ENCODE measurements at places on chromosomes 13 and 19. TPM values are rescaled to one million over a fixed set of nuclear protein-coding genes. Genes with fewer than 3 reads are reported as not detected.
A peak's percentile ranks its signal among the peaks of the same experiment; 100 is the strongest.

DNA sequence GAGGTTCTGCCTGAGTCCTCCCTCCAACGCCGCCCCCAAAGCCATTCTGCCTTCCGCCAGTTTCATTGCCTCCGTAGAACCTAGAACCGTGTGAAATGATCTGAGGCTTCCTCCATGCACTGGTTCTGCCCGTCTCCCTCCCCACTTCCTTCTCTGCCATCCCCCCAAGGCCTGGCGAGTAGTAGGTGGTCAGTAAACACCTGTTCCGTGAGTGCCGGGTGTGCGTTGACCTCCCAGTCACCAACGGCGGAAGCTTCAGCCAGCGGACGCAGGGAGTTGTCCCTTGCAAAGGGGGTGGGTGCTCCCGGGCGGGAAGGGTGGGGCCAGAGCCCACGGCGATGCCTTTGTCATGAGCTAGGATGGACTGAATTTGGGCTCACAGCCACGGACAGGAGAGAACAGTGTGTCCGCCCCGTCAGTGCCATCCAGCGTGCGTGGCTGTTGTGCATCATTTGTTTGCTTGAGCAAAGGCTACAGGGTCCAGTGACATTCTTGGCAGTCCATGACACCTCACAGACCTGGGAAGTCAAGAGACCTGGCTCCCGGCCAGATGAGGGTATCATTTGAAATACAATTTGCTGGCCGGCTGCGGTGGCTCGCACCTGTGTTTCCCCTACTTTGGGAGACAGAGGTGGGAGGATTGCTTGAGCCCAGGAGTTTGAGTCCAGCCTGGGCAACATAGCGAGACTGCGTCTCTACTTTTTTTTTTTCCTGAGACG, 43.1 kb downstream of the NFIC start:
- DNase-seq, result no peak

The ZNF235 gene
- 1.0 TPM for total RNA-seq

GRCh38 chr19:14563989-14564651, 7.7 kb downstream of the NDUFB7 start:
- DNase-seq, result peak; percentile 54

GRCh38 chr13:36046672-36047071, 84.5 kb downstream of the DCLK1 start:
- no peak for DNase-seq

DNA sequence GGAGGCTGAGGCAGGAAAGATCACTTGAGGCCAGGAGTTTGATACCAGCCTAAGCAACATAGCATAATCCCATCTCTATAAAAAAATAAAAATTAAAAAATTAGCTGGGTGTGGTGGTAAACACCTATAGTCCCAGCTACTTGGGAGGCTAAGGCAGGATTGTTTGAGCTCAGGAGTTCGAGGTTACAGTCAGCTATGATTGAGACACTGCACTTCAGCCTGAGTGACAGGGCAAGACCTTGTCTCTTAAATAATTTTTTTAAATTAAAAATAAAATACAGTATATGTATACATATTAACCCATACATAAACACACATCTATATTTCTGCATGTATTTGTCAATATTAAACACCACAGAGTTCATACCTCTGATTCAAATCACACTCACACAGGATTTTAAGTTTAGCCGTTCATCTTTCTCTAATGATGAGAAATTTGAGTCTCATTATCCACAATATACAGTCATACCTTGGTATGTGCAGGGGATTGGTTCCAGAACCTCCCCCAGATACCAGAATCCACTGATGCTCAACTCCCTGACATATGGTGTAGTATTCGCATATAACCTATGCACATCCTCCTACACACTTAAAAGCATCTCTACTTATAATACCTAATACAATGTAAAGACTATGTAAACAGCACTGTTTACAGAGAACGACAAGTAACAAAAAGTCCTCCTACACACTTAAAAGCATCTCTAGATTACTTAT, 44.7 kb downstream of the PSPC1 start:
- DNase-seq, result no peak

DNA sequence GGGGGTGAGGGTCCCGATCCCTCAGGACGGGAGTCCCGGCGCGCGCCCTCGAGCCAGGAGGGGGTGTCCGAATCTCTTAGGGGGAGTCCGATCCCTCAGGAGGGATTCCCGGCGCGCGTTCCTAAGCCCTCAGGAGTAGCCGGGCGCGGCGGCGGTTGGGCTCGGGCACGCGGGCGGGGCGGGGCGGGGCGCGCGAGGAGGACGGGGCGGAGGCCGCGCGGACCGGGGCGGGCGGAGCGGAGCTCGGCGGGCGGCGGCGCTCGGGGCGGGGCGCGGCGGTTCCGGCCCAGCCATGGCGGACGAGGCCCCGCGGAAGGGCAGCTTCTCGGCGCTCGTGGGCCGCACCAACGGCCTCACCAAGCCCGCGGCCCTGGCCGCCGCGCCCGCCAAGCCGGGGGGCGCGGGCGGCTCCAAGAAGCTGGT, at the start of gene CUL4A:
CUL4A (plus strand) TSS at position 278 of the 423 bp plus-strand sequence; CDS start at position 293, 15 bp downstream.
- peak; percentile 55 for DNase-seq

DNA sequence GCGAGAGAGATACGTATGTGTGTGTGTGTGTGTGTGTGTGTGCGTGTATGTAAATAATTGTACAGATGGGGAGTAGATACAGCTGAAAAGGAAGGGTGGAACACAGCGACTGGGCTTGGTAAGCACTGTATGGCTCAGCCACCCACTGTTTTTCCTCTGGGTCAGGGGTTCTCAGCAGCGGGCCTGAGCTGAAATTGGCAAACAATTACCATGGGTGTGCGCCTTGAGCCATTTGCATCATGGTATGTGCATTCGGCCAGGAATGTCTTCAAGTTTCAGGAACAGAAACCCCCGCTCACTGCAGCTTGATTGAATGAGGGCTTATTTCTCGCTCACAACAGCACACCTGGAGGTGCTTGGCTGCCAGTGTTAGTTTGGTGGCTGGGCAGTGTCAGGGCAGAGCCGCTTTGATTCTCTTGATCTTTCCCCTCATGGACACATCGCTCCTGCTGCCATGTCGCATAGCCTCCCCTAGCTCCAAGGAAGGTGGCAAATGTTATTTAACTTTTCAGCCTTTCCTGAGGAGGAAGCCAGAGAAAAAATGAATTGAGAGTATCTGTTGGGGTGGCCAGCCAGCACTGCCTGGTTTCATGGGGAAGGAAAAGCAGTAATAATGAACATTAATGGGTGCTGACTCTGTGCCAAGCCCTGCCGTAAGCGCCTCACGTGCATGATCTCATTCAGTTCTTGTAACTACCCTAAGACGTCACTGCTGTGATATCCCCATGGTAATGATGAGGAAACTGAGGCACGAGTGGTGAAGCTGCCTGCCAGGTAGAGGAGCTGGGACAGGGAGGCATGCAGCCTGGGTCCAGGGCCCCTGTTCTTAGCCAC, 126.9 kb downstream of the SIPA1L3 start:
- no peak for DNase-seq

- no peak for DNase-seq
Measured at GRCh38 chr13:42395086-42395821, 123.3 kb downstream of the AKAP11 start.

DNA sequence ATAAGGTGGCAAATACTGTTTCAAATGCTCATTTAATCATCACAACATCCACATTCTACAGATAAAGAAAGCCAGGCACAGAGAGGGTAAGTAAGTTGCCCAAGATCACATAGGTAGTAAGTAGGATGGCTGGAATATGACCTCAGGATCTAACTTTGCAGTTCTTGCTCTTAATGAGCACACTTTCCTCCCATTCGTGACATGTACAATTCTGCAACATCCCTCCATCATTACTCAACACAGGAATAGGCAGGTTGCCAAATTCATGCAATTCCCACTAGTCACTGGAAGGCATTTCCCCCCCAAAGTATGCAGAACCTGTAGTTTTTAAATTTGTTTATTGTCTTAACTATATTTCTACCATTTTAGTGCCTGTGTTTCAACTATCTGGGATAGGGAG, 109.2 kb downstream of the OLFM4 start:
- peak; percentile 4 for DNase-seq

The KLK4 gene
- total RNA-seq, result not detected

The ZNF626 gene
- total RNA-seq, result not detected

DNA sequence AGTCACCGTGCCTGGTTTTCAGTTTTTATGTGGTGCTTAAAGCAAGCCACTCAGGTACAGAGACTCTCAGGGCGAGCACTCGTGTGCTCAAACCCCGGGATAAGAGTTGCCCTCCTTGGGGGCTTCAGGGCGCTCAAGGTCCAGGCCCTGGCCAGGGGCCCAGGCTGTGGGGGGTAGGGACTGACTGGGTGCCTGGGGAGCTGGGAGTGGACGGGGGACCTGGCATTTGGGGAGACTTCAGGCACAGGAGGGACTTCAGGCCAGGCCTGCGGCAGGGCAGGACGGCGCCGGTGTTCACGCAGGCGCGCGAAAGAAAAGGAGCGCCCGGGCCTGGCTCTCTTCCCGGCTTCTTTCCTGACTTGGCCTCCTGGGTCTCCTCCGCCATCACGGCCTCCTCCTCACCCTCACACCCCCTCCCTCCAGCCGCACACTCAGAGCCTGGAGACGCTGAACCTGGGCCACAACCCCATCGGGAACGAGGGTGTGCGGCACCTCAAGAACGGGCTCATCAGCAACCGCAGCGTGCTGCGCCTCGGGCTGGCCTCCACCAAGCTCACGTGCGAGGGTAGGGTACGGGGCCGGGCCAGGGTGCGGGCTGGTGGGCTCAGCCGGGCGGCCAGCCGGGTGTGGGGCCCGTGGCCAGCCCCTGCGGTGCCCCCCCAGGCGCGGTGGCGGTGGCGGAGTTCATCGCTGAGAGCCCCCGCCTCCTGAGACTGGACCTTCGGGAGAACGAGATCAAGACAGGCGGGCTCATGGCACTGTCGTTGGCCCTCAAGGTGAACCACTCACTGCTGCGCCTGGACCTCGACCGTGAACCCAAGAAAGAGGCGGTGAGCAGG, 16.1 kb downstream of the NKPD1 start:
- DNase-seq, result no peak

GRCh38 chr19:46361915-46362314, 15.0 kb downstream of the PPP5C start:
- DNase-seq, result no peak

The RDH8 gene
- total RNA-seq, result not detected

GRCh38 chr13:112042496-112042895, 24.5 kb upstream of the SOX1 start:
- DNase-seq, result peak; percentile 31

- no peak for DNase-seq
Measured at GRCh38 chr13:105491345-105491744, 1044.1 kb downstream of the EFNB2 start.

The TMEM147 gene
- total RNA-seq, result 206 TPM

The SLAIN1 gene
- total RNA-seq, result 5.0 TPM

The OR4F17 gene
- total RNA-seq, result 0.15 TPM

The MISP3 gene
- total RNA-seq, result 7.8 TPM

DNA sequence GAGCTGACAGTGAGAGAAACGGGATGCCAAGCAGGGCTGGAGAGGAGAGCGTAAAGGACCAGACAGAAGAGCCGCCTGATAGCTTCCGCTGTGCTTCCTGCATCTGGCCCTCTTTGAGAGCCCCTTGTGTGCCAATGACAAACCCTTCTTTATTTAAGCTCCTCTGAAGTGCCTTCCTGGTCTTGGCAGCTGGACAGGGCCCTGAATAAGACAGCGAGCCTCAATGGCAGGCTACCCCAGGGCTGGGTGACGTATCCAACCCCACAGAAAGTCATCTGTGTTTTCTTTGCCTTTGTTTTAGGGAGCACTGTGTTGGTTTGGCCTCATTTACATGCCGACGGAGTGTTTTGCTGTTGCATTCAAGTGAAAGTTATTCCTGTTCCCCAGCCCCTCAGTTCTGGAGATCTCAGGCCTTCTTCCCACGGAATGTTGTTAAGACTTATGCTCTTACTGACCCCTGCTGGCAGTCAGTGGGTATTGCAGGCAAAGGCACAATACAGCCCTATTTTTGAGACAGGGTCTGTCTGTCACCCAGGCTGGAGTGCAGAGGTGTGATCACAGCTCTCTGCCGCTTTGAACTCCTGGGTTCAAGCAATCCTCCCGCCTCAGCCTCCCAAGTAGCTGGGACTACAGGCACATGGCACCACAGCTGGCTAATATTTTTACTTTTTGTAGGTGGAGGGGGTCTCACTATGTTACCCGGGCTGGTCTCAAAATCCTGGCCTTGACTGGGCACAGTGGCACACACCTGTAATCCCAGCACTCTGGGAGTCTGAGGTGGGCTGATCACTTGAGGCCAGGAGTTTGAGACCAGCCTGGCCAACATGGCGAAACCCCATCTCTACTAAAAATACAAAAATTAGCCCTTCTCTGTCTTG, 16.8 kb downstream of the CCL25 start:
- DNase-seq, result peak; percentile 72

GRCh38 chr13:105336706-105337576, 1198.5 kb downstream of the EFNB2 start:
- no peak for DNase-seq

- no peak for DNase-seq
Measured at GRCh38 chr13:74464670-74465069, 330.5 kb upstream of the KLF12 start.

The TYROBP gene
- not detected for total RNA-seq

GRCh38 chr19:33064792-33065550, at the start of gene RHPN2:
Gene RHPN2, minus strand, starts transcription at chr19:33064888. Its CDS starts 36 bp downstream, at chr19:33064852.
- DNase-seq, result peak; percentile 66

The MARK4 gene
- total RNA-seq, result 12.1 TPM

The LYL1 gene
- total RNA-seq, result 12.0 TPM

The SELENOV gene
- not detected for total RNA-seq

DNA sequence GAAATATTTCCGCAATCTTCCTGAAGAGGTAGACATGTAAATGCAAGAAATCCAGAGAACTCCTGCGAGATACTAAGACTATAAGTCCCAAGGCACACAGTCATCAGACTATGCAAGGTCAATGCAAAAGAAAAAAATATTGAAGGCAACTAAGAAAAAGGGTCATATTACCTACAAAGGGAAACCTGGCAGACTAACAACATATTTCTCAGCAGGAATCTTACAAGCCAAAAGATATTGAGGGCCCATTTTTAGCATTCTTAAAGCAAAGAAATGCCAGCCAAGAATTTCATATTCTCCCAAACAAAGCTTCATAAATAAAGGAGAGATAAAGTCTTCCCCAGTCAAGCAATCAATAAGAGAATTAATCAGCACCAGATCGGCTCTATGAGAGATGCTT, 298.5 kb upstream of the ATXN8OS start:
- DNase-seq, result no peak

The ZNF229 gene
- 6.2 TPM for total RNA-seq

The TEX29 gene
- not detected for total RNA-seq
